ENCODE measurements at places on chromosomes 6 and 20.

GRCh38 chr6:3957321-3957720 is 108.1 kb downstream of the FAM50B start:
- DNase-seq = no peak

- DNase-seq = no peak
Observed at GRCh38 chr6:111765763-111766162, 107.5 kb downstream of the FYN start.

- no peak for DNase-seq
Observed at GRCh38 chr20:57210054-57210910, 56.2 kb downstream of the BMP7 start.

GRCh38 chr6:28226460-28226859 is 1.4 kb downstream of the ZSCAN9 start:
- no peak for DNase-seq

DNA sequence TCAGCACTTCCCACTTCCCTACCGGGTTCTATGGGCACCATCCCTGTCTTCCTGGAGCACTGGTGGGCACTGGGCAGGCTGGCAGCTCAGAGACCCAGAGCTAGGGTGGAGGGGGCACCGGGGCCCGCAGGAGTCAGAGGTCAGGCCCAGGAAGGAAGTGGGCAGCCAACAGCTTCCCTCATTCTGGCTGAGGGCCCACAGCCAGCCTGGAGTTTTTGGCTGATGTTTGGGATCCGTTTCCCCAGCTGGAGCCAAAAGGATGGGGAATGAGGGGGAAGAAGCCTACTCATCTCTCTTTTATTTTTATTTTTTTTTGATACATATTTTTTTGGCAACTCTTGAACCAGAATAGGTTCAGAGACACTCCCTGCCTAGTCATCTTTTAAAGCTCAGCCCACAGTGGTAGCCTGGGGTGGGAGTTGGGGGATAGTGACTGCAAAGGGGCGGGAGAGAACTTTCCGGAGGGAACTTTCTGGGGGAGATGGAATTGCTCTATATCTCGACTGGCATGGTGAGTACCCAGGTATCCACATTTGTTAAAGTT is 54.2 kb upstream of the MLN start:
- no peak for DNase-seq

DNA sequence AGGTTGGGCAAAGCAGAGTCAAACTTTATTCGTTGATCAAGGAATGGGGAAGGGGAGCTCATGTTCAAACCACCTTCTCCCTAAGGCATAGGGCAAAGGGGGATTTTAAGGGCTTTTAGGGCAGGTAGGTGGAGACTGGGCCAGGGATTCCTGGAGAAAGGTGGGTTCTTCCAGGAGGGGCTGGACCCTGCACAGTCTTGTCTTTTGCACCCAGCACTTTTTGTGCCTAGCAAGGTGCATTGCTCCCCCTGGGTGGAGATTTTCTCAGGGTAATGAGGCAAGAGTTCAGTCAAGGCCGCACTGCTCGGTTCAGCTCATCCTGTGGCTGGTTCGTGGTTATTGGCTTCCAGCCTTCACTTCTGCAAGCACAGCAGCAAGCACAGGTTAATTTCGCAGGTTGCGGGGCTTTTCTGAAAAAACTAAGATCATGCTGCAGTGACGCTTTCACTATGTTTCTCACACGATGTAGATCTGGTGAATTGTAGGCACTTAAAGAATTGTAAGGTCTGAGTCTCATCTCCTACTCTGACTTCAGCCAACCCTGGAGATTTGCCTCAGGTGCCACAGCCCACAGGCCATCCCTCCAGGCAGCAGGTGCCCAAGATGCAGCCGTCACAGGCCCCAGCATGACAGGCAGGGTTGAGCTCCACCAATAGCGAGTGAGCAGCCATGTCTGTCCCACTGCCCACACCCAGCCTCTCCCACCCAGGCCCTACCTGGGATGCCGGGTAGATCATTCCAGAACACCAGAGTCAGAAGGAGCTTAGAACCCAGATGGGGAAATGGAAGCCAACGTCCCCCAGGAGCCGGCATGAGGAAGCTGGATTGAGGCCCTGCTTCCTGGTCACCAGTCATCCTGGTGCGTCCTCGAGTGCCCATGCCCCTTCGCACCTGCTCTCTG is 37.1 kb downstream of the SUN5 start:
- DNase-seq = no peak

GRCh38 chr20:23195636-23196035 is 109.5 kb upstream of the CD93 start:
- DNase-seq = no peak

DNA sequence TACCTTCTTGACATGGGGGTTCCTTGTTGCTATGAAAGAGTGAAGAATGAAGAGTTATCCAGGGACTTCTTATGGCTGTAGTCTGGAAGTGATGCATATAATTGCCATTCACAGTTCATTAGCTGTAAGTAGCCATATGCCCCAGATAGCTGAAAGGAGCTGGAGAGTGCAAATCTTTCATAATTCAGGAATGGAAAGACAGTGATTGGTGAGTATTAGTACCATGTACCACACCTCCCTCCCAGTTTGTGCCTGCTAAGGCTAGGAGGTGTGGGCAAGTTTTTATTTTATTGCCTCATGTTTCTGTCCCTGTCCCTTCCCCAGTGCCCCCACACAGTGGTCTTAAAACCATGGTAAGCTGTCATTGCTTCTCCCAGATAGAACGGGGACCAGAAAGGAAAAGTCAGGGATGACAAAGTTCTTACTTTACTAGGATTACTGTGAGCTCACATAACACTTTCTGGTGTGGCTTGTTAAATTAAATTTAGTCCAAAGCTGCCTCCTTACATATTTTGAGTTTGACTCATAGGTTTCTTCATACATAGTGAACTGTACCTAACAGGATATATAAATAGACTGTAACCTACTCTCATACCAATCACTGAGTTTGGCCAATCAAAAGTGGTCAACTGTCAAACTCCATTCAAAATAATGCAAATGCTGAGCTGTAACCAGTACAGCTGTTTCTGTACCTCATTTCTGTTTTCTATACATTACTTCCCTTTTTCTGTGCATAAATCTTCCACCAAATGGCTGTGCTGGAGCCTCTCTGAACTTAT is 119.4 kb downstream of the RFPL4B start:
- peak; percentile 51 for DNase-seq

- DNase-seq = no peak
Observed at GRCh38 chr6:129481706-129482105, 228.3 kb downstream of the ARHGAP18 start.

DNA sequence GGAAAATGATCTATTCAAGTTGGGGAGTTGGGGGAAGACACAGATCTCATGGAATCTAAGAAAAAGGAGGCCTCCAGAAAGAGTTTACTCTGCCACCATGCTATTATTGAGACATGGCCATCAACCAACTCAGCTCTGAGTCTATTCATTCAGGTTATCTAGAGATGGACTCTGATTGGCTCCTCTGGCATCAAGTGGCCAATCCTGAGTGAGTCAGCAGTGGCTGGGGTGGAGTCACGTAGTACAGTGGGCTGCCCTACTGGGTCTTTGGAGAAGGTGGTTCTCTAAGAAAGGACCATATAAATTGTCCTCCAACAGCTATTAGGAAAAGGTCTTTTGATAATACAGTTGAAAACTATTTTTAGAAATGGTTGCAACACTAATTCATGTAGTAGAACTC is 42.1 kb downstream of the LYRM2 start:
- DNase-seq = no peak

DNA sequence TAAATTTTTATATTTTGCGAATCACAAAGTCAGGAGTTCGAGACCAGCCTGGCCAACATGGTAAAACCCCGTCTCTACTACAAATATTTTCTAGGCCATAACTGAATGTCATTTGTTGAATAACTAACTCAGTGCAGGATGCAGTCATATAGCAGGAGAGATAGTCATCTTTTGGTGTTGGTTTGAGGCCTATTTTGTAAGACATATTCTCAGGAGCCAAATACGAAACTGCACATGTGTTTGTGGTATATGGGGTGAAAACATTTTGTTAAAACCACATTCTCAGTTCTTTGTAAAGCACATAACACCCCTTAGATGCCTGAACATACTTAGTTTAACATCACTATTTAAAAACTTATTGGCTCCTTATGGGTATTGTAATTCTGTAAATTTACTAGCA is 4.7 kb upstream of the ENPP5 start:
- no peak for DNase-seq

DNA sequence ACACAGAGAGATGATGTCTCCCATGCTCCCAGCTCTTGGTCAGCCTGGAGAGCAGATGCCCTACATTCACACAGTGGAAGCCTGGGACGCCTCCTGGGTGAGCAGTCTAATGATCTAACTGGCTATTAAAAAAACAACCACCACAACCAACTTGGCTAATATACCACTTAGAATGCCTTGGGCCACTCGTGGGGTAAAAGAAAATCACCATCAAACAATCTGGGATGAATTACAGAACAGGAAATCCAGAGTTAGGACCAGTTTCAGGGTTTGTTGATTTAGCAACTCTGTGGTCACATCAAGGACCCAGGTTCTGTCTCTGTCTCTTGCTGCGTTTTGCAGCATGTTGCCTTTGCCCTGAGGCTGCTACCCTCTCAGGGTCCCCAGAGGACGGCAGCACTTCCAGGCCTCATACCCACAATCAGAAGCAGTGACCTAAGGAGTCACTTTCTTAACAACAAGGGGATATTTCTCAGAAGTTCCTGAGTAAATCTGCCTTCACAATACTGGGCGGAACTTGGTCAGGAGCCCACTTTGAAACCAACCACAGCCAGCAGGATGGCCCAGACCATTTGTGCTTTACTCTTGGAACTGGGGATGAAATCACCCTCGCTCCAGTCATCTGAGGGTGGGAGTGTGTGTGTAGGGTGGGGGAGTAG is 118.7 kb downstream of the CLIC5 start:
- peak; percentile 17 for DNase-seq

DNA sequence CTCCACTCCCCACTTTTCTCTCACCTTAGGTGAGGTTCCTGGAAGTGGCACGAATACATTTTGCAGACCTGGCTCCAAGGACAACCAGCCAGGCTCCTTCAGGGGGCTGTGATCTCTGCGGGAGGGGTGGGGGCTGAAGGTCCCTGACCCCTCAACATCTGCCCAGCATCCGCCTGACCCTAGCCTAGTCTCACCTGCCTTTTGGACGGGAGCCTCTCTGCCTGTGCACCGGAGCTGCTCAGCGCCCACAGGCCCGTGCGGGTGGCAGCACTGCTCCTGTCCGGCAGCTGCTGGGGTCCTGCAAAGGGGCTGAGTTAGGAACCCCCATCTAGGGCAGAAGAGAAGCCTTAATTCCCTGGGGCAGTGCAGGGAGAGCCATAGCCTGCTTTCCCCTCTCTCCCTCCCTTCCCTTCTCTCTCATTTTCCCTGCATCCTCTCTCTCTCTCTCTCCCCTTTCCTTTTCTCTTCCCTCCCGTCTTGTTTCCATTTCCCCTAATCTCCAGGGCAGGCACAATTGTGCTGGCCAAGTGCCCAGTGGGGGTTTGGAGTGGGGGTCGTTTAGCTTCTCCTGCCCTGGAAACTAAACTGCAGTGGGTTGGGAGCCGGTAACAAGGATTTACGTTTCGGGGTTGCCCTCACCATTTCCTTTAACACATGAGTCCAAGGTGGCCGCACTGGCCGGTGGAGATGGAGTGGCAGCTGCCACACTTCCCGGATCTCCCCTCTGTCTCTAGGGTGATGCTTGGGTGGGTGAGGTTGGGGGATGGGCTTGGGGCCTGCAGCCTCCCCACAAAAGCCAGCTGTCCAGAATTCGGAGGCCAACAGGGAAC is 54.1 kb downstream of the CTCFL start:
- DNase-seq = no peak

GRCh38 chr6:43856005-43856765 is 86.2 kb downstream of the VEGFA start:
- peak; percentile 35 for DNase-seq

DNA sequence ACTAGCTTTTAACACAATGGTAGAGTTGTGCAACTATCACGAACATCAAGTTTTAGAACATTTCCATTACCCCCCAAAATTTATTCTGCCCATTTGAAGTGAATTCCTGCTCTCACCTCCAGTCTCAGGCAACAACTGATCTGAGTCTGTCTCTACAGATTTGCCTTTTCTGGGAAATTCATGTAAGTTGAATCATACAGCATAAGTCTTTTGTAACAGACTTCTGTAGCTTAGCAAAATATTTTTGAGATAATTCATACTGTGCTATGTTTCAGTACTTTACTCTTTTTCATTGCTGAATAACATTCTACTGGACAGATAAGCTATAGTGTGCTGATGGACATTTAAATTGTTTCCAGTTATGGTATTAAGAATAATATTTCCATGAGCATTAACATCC is 447.3 kb upstream of the GJE1 start:
- peak; percentile 3 for DNase-seq

- no peak for DNase-seq
Observed at GRCh38 chr6:144335914-144336313, 50.8 kb downstream of the UTRN start.

- no peak for DNase-seq
Observed at GRCh38 chr20:50592282-50593004, 82.3 kb downstream of the PTPN1 start.

- no peak for DNase-seq
Observed at GRCh38 chr20:63212792-63213191, 3.1 kb downstream of the YTHDF1 start.

DNA sequence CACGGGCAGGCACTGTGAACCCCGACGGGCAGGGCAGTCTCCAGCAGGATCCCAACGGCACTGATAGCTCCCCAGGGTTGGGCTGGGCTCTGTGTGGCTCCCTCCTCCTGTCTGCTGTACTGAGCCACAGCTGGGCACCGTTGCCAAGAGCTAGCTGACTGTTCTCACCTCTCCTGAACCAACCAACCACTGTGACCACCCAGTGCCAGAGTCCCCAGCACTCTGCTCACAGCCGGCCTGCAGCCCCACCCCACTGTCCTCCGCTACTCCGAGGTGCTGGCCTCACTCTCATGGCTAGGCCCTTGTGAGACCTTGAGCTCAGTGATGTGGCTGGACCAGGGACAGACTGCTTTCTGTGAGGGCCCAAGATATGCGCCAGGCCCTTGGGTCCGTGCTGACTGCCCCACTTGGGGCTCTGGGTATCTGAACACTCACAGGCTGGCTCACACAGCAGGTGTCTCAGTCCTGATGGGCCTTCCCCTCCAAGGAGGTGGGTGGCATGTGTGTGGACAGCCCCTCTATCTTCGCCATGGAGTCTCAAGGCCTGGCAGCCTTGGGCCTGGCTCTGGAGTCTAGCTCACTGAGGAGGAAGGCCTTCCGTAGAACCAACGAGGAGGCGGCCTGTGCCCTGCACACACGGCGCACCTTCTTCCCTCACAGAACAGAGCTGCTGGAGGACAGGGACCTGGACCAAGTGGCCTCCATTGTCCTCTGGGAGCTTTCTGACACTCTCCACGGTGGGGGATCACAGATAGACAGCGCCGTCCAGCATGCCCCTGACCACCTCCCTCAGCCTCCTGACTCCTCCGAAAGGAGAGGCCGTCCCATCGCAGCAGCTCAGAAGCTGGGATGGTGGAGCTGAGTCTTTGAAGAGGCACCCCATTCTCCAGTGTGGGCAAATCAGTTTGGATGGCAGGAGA is 53.5 kb downstream of the TCP11 start:
- DNase-seq = no peak

Data from fibroblast of pulmonary artery (primary cell).